NCI-H1048 (cell line): ENCODE measurements at places on chromosomes 6 and 20.
A peak's percentile ranks its signal among the peaks of the same experiment; 100 is the strongest.

GRCh38 chr6:161948462-161948861 lies 674.6 kb upstream of the AGPAT4 start:
- no peak for DNase-seq

- DNase-seq: no peak
Measured at GRCh38 chr6:124396361-124396760, 565.9 kb upstream of the RNF217 start.

GRCh38 chr6:112149236-112149635 lies 61.8 kb downstream of the FAM229B start:
- no peak for DNase-seq

GRCh38 chr6:158654960-158655489 lies 5.2 kb downstream of the SYTL3 start:
- no peak for DNase-seq

GRCh38 chr20:309841-310644 lies 12.7 kb downstream of the ZCCHC3 start:
- peak; percentile 89 for DNase-seq

GRCh38 chr6:8658416-8658815 lies 223.1 kb upstream of the SLC35B3 start:
- no peak for DNase-seq

- DNase-seq: no peak
Measured at GRCh38 chr20:57594092-57594951, 25.9 kb downstream of the ZBP1 start.

DNA sequence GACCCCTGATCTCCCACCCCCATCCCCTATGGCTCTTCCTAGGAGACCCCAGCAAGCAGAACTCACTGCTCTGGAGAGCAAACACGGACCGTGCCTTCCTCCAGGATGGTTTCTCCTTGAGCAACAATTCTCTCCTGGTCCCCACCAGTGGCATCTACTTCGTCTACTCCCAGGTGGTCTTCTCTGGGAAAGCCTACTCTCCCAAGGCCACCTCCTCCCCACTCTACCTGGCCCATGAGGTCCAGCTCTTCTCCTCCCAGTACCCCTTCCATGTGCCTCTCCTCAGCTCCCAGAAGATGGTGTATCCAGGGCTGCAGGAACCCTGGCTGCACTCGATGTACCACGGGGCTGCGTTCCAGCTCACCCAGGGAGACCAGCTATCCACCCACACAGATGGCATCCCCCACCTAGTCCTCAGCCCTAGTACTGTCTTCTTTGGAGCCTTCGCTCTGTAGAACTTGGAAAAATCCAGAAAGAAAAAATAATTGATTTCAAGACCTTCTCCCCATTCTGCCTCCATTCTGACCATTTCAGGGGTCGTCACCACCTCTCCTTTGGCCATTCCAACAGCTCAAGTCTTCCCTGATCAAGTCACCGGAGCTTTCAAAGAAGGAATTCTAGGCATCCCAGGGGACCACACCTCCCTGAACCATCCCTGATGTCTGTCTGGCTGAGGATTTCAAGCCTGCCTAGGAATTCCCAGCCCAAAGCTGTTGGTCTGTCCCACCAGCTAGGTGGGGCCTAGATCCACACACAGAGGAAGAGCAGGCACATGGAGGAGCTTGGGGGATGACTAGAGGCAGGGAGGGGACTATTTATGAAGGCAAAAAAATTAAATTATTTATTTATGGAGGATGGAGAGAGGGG lies 1.4 kb downstream of the LTA start:
- no peak for DNase-seq

DNA sequence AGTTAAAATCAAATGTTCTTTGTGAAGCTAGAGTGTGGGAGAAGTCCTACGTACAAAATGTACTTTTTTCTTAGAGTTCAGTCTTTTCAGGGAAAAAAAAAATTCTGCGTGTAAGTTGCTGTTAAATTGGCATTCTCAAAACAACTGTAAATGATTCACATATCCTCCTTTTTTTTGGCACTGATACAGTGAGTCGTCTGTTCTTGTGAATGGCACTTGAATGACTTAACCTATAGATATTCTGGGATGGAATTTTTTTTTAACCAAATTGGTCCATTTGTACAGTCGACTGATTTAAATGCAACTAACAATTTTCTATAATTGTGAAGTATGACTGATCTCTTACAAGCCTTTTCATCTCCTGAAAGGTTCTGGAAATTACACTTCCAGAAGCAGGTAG lies 5.5 kb upstream of the JAG1 start:
- DNase-seq: no peak

DNA sequence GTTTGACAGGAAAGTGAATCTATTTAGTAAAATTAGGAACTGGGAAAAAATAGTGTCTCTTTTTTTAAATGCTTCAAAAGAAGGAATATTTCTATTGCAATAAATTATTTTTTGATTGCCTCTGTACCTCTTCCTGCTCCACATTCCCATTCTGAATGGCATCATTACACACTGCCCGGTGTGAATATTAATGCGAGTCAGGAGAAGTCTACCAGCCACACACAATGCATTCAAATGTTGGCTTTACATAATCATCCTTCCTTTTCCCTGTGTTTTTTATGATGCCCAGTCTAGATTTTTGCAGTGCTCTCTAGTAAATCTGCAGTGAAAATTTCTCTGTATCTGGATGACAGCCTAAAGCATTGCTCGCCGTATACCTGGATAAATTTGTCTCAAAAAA lies 118.9 kb downstream of the SAMD5 start:
- no peak for DNase-seq

DNA sequence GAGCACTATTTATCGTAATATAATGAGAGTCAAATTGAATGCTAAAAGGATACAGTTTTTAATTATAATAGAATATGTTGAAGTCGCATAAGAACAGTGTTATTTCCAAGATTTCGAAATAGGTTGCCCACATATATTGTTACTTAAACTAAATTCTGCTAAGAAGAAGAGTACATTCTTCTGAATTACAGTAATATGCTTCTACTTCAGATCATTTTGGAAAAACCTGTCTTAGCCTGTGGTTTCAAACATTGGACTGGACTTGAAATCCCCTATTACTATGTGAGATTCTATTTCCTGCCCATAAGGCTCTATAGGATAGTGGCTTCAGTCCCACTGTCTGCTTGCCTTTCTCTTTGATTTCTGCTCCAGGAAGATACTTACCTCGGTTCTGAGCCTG lies 137.2 kb downstream of the B3GAT2 start:
- no peak for DNase-seq

GRCh38 chr6:113184736-113185135 lies 672.4 kb upstream of the MARCKS start:
- no peak for DNase-seq

- no peak for DNase-seq
Measured at GRCh38 chr20:48653706-48654051, 174.1 kb downstream of the PREX1 start.

DNA sequence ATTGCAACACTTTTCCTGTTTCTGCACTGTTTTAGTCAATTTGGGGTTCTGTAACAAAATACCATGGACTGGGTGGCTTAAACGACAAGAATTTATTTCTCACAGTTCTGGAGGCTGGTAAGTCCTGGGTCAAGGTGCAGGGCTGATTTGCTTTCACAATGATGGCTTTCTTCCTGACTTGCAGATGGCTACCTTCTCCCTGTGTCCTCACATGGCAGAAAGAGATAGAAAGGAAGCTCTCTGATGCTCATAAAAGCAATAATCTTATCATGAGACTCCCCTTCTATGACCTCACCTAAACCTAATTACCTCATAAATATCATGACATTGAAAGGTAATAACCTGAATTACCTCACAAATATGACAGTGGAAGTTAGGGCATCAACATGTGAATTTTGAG lies 511.5 kb upstream of the CITED2 start:
- DNase-seq: no peak
